Stimulated activated CD4-positive, alpha-beta T cell treated with anti-CD3 and anti-CD28 coated beads, Interleukin-2, amount 100 ng/mL, for 48 hours (primary cell): ENCODE measurements at places on chromosomes 3 and 15.

GRCh38 chr3:195752066-195752465, 31.3 kb downstream of the MUC20 start:
- no peak for DNase-seq

GRCh38 chr3:53168175-53168923, 7.3 kb downstream of the PRKCD start:
- DNase-seq: no peak

- no peak for DNase-seq
Observed at GRCh38 chr15:62241135-62241770, 76.2 kb upstream of the C2CD4B start.

GRCh38 chr15:62858343-62858742, 184.2 kb upstream of the TPM1 start:
- DNase-seq: no peak

GRCh38 chr3:27686642-27687041, 35.5 kb downstream of the EOMES start:
- no peak for DNase-seq

- no peak for DNase-seq
Observed at GRCh38 chr3:42424911-42425310, 14.5 kb upstream of the LYZL4 start.

DNA sequence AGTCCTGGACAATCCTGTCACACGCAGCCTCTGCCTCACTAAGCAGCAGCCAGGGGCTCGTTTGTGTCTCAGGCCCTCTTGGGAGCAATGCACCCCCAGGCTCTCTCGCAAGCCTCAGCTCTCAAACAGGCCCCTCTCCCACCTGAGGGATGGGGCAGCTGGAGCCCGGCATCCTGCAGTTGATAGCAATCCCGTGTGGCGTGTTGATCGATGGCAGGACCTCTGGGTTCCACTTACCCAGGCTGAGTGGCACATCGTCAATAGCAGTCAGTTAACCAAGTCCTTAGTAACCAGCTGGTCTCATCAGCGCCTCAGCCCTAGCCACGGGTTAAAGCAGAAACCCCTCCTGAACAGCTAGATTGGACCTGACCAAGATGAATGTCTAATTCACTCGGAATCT, 36.5 kb upstream of the PLXNA1 start:
- DNase-seq: no peak

DNA sequence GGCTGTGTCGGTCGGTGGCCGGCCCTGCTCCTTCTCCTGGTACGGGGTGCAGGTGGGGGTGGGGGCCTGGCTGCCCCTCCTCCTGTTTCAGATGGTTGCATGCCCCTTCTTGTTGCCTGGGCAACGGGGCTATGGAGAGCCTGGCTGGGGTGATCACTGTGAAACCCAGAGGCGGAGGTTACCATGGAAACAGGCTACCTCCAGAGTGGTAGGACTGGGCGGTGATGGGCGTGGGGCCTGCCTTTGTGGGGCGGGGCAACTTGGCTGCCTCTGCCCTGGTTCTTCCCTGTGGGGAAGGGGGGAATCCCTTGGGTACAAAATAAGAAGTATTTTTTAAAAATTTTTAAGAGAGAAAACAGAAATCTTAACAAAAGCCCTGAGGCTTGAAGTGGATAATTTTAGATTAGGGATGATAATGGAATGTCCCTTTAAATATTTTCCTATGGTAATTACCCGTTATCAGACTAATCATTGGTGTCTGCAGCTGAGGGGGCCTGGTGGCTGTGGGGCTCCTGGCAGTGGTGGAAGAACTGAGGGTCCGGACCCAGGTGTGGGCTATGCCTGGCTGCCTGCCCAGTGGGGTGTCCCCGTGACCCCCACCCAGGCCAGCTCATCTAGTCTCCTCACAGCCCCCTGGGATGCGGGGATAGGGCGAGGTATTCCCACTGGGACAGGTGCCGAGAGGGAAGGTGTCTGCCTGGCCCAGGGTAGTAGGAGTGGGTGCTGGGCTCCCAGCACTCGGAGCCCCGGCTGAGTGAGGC, 32.5 kb downstream of the PLXNA1 start:
- no peak for DNase-seq

- DNase-seq: no peak
Observed at GRCh38 chr3:141087778-141088130, 36.6 kb downstream of the SPSB4 start.

GRCh38 chr3:132444383-132444782, 27.1 kb downstream of the DNAJC13 start:
- no peak for DNase-seq

- DNase-seq: no peak
Observed at GRCh38 chr3:70264122-70264780, 48.2 kb downstream of the MDFIC2 start.
